Activated naive CD4-positive, alpha-beta T cell (primary cell): ENCODE measurements at places on chromosomes 11 and 22.

DNA sequence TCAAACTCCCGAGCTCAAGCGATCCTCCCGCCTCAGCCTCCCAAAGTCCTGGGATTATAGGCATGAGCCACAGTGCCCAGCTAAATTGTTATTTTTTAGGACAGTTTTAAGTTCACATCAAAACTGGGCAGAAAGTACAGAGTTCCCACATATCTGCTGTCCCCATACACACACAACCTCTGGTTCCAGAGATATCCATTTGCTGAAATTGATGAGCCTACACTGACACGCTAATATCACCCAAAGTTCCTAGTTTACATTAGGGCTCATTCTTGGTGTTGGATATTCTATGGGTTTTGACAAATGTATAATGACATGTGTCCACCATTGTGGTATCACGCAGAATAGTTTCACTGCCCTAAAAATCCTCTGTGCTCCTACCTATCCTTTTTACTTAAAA is 2.7 kb upstream of the SEC14L4 start:
- DNase-seq, result no peak

- no peak for DNase-seq
Observed at GRCh38 chr11:117796872-117797529, at the start of gene DSCAML1. Gene DSCAML1 (minus strand): TSS chr11:117797216. CDS start chr11:117797079, 137 bp downstream.

GRCh38 chr11:12810568-12810894 is 136.3 kb downstream of the TEAD1 start:
- no peak for DNase-seq

GRCh38 chr22:20439928-20440575 is 2.4 kb upstream of the SCARF2 start:
- no peak for DNase-seq

GRCh38 chr11:8327761-8328192 is 64.1 kb upstream of the LMO1 start:
- no peak for DNase-seq

DNA sequence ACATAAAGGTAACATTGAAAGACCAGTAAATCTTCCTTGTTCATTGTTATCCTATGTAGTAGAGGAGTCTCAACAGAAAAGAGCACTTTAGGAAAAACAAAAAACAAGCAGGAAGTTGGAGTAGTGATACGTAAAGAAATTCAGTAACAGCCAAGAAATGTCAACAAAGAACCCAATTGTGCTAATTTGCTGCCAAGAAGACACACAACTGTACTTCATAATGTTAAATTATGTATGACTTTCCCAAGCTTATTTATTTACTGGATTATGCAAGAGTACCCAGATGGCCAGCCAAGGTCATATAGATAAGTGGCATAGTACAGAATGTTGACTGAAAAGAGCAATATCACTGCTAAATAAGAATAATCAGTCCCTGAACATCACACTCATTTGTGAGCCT is 264.7 kb upstream of the CCDC179 start:
- DNase-seq, result no peak

DNA sequence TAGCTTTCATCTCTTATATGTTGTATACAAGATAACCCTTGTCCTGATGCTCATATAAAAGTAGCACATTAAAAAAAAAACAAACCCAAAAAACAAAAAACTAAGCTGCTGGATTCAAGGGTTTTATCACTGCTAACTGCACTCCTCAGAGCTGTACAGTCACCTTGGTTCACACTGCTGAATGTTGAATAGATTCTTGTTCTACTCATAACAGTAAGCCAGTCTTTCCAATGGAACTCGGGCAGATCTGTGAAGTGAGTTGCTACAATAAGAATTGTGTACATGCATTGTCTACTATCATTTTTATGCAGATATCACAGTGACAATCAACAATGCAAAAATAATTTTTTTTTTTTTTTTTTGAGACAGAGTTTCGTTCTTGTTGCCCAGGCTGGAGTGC is 4.7 kb downstream of the HARBI1 start:
- no peak for DNase-seq

GRCh38 chr11:114150671-114151070 is 91.2 kb downstream of the ZBTB16 start:
- no peak for DNase-seq

GRCh38 chr22:39808081-39808480 is 85.5 kb downstream of the ENTHD1 start:
- no peak for DNase-seq

- no peak for DNase-seq
Observed at GRCh38 chr22:34913826-34914225, 152.1 kb upstream of the ISX start.
